ENCODE measurements at places on chromosomes 7 and 10.

DNA sequence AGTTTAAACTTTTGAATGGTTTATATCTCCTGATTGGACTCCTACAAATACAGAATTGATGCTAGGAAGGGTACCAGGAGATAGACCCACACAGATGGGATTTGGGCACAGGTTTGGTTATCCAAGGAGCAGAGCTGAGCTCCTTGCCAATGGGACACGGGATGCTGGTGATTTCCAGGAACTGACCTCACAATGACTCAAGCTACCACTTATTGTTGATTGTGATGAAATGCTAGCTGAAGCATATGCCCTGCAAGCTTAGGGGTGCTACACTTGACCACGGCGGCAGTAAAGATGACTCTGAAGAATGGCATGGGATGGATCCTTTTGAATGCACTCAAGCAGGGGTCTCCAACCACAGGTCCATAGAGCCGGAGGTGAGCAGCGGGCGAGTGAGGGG is 45.5 kb upstream of the VKORC1L1 start:
- DNase-seq: peak; percentile 18

- DNase-seq: no peak
These were observed 117.0 kb downstream of the CHCHD3 start for GRCh38 chr7:132964876-132965275.

DNA sequence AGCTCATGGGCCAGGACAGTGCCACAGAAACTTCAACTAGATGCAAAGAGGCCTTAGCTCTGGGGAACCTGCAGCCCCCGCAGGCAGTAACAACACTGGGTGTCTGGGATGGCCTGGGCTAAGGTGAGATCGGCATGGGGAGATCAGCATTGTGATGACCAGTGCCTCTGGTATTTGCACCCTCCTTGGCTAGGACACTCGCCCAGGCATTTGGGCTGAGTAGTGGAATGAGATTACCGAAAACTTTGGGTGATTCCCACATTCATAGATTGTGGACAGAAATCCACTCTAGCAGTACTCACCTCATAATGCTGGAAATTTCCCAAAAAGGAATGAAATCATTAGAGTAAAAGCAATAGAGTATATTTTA is 70.6 kb upstream of the ZMIZ2 start:
- peak; percentile 40 for DNase-seq

DNA sequence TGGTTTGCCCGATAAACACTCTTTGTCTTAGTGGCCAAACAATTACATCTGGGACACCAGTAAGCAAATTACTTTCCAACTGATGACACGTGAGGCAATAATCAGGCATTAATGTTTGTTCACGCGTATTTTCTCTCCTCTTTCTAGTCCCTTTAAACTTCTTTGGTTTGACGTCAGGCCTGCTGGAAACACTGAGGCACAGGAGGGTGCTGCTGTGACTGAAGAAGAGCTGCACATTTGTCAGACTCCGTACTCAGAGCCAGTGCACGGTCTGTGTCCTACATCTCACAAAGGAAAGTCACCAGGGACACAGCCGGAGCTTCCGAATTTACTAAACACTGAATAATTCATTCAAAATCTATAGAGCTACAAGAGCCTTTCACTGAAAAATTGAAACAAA is 57.6 kb upstream of the ANAPC16 start:
- DNase-seq: no peak
